ENCODE measurements at places on chromosomes 3 and 15.

- DNase-seq: no peak
Measured at GRCh38 chr3:113006359-113007056, 15.7 kb downstream of the GTPBP8 start.

- no peak for DNase-seq
Measured at GRCh38 chr3:127266186-127266585, 21.7 kb downstream of the PRR20G start.

GRCh38 chr3:58668247-58668646 lies 1.7 kb upstream of the FAM3D start:
- no peak for DNase-seq

DNA sequence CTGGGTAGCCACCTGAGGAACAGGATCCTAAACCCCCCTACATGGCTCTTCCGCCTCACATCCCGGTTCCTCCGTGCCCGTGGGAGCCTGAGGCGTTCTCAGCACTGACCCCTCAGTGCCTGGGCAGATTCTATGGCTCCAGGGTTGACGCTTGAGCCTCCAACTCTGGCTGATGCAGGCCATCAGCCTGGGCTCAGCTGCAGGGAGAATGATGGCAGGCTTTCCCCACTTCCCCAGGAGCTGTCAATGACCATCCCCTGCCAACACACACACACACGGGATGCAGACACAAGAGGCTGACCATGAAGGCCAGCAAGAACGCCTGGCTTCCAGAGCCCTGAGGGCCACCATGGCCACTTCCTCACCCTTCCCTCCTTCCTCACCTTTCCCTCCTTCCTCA lies 15.8 kb upstream of the IGDCC3 start:
- no peak for DNase-seq

DNA sequence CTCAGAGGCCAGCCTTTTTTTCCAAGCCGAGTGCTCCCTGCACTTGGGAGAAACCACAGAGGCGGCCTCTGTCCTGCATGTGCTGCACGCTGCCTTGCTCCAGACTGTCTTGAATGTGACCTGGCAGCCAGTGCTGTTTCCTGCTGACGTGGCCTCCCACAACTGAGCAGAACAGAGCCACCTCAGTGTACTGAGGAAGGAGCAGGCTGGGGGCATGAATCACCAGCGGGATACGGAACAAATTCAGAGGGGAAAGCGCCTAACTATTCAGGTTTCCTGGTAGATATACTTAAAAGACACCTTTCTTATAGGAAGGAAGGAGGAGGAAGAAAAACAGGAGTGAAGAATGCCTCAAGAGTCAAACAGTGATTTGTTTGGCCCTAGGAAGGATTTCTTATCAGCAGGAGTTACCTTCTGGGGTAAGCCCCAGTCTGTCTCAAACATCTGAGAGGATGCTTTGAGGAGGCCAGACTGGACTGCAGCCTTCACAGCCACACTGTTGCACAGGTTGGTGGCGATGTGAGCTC lies 114.0 kb downstream of the FNDC3B start:
- no peak for DNase-seq

DNA sequence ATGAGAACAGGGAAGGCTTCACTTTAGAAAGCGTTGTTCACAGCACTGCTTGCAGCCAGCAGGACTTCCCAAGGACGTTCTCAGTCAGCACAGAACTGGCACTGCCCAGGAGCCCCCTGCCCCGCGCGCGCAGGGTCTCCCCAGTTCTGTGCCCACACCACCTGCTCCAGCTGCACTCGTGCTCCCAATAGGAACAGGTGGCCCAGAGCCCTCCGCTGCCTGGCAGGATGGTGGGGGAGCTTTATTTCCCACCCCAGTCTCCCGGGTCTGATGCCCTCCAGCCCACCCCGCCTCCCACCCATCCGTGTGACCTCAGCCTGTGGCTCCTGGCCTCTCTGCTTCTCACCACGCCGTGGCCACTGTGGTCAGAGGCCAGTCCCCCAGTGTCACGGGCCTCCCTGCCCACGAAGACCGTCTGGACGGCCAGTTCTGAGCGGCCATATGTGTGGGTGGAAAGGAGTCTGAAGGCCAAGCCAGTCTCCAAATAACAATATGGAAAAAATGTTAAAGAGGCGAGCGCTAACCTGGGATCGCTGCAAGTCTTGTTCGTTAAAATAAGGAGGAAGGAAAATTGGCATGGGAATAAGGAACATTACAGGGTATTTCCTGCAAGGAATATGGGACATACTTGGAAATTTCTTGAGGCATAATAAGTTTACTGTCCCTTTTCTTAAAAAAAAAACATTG lies 54.6 kb upstream of the PCSK6 start:
- no peak for DNase-seq

DNA sequence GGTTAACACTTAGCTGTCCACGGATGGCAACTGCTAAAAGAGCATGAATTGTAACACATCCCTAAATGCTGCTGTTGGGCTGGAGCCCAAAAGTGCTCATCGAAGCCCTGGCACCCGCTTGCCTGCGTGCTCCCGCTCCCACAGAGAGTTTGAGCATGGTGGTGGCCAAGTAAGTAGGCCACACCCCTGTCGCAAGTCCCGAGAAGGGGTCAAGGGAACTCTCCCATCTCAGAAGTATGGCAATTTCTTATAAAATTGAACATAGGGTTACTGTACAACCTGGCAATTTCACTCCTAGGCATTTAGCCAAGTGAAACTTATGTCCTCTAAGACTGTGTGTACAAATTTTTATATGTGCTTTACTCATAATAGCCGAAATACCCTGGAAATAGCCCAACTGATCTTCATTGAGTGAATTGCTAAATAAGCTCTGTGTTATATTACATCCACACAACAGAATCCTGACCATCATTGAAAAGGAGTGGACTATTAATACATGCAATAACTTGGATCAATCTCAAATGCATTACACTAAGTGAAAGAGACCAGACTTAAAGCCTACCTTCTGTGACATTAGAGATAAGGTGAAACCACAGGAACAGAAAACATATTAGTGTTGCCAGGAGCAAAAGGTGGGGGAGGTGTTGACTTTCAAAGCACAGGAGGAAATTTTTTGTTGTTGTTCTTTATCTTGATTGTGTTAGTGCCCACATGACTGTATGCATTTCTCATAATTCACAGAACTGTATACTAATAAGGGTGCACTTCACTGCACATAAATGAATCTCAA lies 1.5 kb upstream of the GCSAM start:
- DNase-seq: no peak

DNA sequence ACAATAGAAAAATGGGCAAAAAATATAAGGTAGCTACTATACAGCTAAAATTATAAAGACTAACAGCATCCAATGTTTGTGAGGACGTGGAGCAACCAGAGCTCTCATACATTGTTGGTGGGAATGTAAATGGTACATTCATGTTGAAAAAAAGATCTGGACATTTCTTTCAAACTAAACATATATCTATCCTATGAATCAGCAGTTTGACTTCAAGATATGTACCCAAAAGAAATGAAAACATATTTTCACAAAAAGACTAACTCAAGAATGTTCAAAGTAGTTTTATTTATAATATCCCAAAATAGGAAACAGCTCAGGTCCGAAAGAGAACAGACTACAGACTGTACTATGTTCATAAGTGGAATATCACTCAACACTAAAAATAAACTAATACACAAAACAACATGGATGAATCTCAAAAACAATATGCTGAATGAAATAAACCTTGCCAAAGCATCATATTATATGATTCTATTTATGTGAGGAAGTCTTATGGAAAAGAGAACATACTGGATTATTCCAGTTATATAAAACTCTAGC lies 8.8 kb upstream of the TTBK2 start:
- DNase-seq: no peak

- no peak for DNase-seq
Measured at GRCh38 chr3:49173116-49173791, 1.9 kb downstream of the KLHDC8B start.

GRCh38 chr3:169542331-169542751 lies 121.2 kb downstream of the MECOM start:
- DNase-seq: no peak

- DNase-seq: no peak
Measured at GRCh38 chr15:83973816-83974215, 261.8 kb upstream of the GOLGA6L4 start.

GRCh38 chr3:170909129-170909903 lies 879 bp upstream of the EIF5A2 start:
- DNase-seq: no peak

DNA sequence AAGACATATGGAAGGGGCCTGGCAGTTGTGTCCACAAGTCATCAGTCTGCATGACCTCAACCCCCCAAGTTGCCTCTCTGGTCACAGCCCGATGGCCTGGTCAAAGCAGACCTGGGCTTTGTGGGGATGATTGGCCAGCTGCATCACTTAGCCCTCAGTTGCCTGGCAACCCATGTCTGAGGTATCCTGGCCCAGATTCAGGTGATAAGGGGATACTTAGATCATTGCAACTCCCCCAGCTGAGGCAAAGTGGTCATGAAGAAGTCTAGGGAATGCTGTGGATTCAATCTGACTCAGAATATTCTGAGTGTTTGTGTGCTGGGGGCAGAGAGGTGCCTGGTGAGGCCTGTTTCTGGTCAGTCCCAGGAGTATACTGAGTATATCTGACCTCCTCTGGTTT lies 5.0 kb downstream of the GPR156 start:
- DNase-seq: no peak

DNA sequence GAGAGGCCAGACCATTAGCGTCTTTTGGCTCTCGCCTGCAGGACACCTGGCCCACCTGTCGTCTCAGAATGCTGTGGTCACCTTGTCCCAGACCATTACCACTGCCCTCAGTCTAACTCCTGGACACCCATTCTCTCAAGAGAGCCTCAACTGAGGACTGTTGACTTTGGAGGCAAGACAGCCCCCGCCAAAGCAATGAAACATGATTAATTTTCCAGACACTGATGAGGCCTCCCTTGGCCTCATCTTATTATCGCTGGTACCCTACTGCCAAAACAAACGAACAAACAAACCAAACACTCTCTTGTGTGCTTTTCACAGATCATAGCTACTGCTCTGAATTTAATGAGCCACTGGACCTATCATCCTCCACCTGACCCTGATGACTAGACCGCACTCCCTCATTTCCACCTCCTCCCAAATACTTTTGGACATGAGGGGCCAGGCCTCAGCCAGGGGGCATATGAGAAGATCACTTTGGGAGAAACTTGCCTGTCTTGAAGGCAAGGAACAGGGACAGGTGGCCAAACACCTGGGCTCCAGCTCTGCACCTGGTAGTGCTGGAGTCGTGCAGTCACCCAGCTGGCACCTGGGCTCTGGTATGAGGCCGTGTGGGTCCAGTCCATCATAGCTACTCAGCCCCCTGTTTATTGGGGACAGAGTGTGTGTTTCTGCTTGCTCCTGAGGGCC lies 27.6 kb downstream of the ALS2CL start:
- DNase-seq: no peak

DNA sequence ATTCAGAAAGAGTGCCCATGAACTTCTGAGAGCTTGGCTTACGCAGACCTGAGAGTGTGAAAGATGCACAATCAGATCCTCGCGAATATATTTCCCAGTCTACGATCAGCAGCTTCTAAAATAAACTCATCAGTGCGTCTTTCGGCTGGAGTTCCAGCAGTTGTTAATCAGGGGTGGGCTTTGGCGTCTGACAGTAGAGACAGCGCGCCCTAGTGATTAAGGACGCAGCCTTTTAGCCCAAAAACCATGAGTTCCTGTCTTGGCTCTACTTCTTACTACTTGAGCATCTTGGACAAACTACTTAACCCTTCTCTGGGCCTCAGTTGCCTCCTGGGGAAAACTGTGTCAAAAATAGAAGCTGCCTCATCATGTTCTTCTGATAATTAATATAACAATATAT lies 15.8 kb upstream of the ARRDC4 start:
- DNase-seq: no peak

DNA sequence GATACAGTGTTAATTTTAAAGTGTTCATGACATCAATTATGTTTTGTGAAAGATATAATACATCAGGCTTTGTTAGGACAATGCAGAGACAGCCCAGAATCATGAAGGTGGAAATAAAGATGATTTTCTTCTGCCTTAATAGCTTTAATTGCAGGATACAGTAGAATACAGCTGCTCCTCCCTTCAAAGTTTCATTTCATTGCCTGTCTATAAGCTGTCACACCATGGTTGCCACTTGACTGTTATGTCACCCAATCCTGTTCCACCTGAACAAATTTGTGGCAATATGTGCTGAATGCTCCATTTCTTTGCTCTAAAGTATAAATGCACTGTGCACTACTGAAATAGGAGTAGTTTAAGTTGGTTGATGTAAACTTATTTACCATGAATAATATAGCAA lies 537.8 kb upstream of the ROBO2 start:
- DNase-seq: no peak

- DNase-seq: no peak
Measured at GRCh38 chr3:23262766-23263165, 59.6 kb downstream of the UBE2E2 start.

- no peak for DNase-seq
Measured at GRCh38 chr3:20123131-20123652, 62.8 kb downstream of the SGO1 start.
